Stimulated activated effector memory CD8-positive, alpha-beta T cell treated with anti-CD3 and anti-CD28 coated beads, Interleukin-12 subunit alpha, Interleukin-12 subunit beta, amount 100 ng/mL, for 72 hours (primary cell): ENCODE measurements at places on chromosomes 13 and 19.

GRCh38 chr19:49554701-49555181, 25.6 kb downstream of the NOSIP start:
- no peak for DNase-seq

DNA sequence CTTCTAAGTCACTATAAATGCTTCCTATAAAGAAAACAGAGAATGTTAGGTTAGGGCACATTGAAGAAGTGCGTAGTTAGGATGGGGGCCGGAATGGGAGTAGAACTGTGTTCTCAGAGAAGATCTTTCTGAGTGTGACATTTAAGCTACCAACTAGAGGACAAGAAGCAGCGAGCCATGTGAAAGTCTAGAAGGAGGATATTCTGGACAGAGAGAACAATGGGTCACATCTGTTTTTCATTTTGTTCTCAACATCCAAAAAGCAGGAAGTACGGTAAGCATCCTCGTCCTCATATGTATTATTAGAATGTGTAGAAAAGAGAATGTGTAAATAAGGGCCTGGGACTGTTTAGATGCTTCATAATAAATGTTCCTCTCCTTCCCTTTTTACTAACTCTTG, 44.5 kb upstream of the PARP4 start:
- DNase-seq: no peak

DNA sequence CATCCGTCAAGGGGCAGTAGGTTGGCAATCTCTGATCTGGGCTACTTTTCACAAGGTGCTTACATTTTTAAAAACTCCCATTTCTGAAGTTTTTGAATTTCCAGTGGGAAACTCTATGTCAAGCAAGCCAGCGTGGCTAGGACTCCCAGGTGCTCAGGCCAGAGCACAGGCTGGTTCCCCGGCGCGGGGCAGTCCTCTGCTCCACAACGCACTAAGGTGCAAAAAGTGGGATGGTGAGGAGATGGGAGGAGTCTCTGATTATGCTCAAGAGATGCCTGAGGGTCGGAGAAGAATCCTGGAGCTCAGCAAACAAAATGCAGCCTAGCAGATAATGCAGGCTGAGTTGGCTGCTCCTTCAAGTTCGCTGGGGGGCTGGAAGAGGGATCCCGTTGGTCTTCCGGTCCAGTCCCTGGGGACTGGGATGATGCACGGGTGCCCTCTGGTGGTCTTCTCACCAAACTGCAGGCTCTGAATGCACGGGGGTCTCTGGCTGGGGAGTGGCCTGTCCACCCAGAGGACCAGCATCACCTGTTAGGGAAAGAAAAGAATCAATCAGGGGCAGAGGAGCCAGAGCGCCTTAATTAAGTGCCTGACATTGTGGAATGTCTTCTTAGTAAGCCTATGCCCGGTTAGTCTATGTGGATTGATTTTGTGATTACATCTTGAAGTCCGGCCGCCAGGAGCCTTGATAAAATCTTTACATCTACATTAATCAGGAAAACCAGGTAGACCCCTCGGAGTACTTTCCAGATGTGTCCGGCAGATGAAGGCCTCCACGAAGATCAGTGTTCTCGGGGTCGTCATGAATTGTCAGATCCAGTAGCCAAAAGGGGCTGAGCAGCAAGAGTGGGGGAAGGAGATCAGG, 244.4 kb upstream of the MAB21L1 start:
- peak; percentile 5 for DNase-seq

GRCh38 chr19:46967578-46968032, 52.0 kb upstream of the NPAS1 start:
- DNase-seq: no peak

DNA sequence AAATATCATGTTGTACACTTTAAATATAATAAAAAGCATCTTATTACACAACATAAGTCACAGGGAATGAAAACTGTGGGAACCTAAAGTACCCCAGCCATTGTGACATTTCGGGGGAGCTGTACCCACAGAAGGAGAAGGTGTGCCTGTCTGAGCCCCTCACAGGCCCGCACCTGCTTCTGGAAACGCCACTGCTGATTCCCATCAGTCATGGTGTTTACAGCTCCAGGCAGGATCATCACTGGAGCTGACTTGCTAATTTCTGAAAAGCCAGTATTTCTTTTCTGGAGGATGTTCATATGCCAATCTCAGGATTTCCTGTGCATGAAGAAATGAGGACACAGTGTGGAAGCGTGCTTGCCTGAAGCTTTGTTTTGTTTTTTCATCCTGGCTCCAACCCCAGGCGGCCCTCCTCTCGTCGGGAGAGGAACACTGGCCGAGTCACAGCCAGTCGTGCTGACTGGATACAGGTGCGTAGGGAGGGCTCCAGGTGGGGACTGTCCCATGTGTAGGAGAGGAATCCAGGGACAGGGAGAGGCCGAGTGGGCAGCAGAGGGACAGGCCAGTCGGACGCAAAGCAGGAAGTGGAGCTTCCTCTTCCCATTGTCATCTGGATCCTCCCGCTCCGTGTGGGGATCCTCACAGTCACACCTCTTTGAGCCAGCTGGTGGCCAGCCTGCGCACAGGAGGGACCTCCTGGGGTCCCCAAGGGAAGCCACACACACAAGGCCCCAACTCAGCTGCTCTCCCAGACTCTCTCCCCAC, 4.2 kb upstream of the ATP12A start:
- no peak for DNase-seq

- no peak for DNase-seq
Observed at GRCh38 chr13:77136902-77137420, 110.0 kb upstream of the FBXL3 start.

- DNase-seq: no peak
Observed at GRCh38 chr13:102940770-102941169, 94.9 kb downstream of the ERCC5 start.

DNA sequence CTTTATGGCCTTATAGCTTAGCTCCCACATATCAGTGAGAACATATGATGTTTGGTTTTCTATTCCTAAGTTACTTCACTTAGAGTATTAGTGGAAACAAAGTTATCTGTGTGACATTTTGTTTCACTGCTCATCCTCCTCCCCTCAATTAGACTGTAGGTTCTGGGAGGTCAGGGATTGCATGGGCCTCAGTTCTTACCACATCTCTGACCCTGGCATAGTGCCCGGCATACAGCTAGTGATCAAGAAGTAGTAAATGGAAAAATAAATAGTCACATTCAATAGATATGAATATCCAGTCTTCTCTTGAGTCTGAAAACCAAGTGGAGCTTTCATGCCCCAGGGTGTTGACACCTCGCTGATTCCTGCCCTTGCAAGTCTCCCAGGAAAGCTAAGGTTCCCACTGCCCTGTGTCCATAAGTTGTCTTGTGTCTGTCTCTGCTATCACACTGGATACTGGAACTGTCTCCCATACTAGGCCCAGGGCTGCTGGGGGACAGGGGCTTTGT, 249.5 kb upstream of the TSHZ3 start:
- no peak for DNase-seq

GRCh38 chr19:4115050-4115817, 8.7 kb downstream of the MAP2K2 start:
- DNase-seq: peak; percentile 75

DNA sequence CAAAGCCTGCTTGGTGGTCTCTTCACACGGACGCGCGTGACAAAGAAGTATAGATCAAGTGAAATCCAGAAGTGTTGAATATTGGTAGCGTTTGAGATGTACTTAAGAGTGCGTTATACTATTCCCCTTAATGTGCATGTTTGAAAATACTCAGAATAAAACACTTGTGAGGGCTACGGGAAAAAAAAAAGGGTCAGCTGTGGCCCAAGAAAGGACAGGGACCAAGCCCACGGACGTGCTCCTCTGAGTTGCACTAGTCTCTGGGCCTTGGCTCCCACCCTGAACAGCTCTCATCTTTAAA, 622 bp upstream of the RBM42 start:
- no peak for DNase-seq

GRCh38 chr13:81051873-81052272, 710.9 kb upstream of the SPRY2 start:
- no peak for DNase-seq

- no peak for DNase-seq
Observed at GRCh38 chr19:41436674-41436951, 3.1 kb downstream of the DMAC2 start.

- DNase-seq: no peak
Observed at GRCh38 chr19:20840371-20840770, 64.3 kb downstream of the ZNF66 start.

DNA sequence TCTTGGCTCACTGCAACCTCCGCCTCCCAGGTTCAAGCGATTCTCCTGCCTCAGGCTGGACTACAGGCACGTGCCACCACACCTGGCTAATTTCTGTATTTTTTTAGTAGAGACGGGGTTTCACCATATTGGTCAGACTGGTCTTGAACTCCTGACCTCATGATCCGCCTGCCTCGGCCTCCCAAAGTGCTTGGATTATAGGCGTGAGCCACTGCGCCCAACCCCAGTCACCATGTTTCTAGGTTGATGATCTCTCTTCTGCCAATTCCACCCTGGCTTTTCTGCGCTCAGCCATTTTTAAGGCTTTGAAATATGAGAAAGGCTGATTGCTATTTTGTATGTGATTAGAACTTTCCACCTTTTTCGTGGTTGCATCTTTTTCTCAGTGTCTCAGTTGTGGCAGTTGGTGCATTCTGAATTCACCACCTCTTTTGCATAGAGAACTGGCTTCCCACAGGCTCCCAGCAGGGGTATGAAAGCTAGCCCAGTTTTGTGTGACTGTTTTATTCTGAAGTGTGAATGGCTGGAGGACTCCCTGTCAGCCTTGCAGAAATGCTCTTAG, 15.5 kb downstream of the CEACAM1 start:
- peak; percentile 28 for DNase-seq

GRCh38 chr19:5805462-5806132, 730 bp downstream of the NRTN start:
- DNase-seq: peak; percentile 38

DNA sequence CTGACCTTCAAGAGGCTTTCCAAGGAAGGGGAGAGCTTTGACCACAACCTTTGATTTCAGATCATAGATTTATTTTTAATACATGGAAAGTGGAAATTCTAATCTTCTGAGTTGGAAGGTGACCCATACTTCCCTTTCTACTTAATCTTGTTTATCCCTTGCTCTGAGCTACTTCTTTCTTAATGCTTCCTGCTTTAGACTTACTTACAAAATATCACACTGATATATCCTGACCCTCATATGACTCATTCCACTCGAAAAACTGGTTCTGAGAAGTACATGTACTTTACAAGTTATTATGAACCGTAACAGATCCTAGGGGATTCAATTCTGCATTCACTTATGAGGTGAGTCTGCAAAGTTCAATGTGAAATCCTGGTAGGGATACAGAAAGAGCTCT, 76.2 kb upstream of the IRS2 start:
- no peak for DNase-seq

DNA sequence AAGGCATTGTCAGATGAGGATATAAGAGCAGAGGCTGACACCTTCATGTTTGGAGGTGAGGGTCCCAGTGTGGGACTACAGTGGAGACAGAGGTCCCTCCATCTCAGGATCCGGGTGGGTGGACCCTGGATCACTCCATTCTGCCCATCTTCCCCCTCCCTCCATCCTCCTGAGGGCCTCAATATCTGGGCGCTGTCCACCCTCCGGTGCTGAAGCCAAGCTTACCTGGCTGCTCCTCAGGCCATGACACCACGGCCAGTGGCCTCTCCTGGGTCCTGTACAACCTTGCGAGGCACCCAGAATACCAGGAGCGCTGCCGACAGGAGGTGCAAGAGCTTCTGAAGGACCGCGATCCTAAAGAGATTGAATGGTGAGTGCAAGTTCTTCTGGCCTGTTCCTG, 11.9 kb downstream of the CYP4F12 start:
- DNase-seq: no peak

- peak; percentile 72 for DNase-seq
Observed at GRCh38 chr13:110561344-110562035, at the start of gene RAB20. RAB20 (minus strand) TSS chr13:110561722; CDS start chr13:110561519, 203 bp downstream.

- DNase-seq: peak; percentile 95
Observed at GRCh38 chr19:14405758-14406644, 13.1 kb downstream of the DDX39A start.
